ENCODE measurements at places on chromosomes 2 and 18.

- DNase-seq = no peak
Measured at GRCh38 chr18:39600894-39601293, 2035.3 kb upstream of the CELF4 start.

GRCh38 chr18:38413193-38413592, 847.6 kb upstream of the CELF4 start:
- DNase-seq = no peak

GRCh38 chr2:20164061-20164733, 60.7 kb downstream of the SDC1 start:
- no peak for DNase-seq

- no peak for DNase-seq
Measured at GRCh38 chr2:55595536-55595935, 21.9 kb downstream of the PPP4R3B start.

- DNase-seq = no peak
Measured at GRCh38 chr2:121613774-121614173, 35.5 kb downstream of the CLASP1 start.

GRCh38 chr2:101546376-101547058, 71.6 kb upstream of the RFX8 start:
- DNase-seq = no peak

DNA sequence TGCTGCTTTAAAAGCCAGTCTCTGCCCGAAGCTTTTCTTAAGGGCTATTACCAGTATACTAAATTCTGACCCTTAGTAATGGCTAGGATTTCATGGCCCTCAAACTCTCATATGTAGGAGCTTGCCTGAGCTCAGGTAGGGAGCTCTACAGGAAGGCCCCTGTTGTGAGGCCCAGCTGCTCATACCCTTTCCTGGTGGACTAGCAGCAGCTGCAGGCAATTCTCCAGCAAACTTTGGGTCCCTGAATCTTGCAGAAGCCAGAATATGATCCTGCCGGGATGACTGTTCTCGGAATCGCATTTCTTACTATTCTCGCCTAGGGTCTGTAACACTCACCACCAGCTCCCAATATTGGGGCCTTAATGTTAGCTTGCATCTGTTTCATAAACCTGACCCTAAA, 106.4 kb upstream of the SERTAD2 start:
- DNase-seq = no peak

DNA sequence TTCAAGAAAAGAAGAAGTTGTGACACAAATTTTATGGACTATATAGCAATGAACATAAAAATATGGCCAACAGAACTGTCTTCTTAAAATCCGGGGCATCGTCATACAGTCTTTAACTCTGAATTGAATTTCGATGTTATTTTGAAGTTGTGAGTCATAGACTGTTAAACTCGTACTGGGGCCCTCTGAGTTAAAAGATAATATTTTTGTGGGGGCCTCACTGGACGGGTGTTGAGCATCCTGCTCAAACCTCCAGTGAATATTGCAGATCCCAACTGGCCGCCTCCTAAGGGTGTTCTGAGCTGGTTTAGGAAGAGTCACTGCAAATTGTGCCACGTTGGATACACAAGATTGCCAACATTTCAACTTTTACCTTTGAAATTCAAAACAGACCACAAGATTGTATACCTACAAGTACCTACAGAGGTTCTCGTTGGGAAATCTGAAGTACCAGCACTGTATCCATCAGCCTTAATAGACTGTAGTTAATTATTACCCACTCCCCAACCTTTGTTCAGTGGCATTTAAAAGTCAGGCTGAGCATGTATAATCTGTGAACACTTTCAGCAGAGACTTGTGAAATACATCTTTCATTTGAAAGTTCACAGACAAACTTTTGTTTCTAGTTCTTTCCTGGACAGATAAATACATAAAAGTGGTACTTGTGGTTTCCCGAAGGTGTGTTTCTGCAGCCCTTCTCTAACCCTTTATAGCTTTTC, 27.8 kb downstream of the KLHL23 start:
- no peak for DNase-seq

DNA sequence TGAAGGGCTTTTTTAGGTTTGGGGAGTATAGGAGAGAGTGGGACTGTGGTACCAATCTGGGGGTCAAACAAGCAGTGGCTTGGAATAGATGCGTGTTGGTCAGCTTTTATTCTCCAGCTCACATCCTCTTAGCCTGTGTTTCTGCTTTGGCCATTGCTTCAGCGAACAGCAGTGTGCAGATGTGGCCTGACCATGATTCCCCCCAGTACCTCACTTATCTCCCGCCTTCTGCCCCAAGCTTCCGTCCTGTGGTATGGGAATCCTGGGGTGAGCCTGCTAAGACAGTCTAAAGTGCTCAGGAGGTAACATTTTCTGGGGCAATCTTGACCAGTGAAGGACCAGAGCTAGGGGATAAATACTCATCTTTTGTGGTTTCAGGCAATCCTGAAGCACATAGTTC, 84.9 kb upstream of the TNP1 start:
- DNase-seq = no peak

- DNase-seq = no peak
Measured at GRCh38 chr2:84319581-84319980, 139.5 kb downstream of the SUCLG1 start.

DNA sequence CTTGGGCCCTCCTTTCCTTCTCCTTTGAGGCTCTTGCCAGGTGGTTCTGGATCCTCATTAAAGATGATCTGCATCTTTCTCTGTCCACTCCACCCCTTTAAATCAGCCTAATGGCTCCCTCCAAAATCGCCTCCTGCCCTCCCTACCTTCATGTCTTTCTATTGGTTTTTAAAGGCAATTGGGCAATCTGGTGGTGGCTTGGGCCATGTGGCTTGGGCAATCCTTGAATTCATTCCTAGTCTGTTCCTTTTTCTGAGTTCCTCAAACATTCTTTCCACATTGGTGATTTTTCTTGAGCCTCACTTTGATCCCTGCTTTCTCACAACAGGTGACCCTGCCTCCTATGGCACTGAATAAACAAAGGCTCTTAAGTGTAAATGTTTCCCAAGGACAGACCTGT, 266.2 kb upstream of the REV1 start:
- no peak for DNase-seq

DNA sequence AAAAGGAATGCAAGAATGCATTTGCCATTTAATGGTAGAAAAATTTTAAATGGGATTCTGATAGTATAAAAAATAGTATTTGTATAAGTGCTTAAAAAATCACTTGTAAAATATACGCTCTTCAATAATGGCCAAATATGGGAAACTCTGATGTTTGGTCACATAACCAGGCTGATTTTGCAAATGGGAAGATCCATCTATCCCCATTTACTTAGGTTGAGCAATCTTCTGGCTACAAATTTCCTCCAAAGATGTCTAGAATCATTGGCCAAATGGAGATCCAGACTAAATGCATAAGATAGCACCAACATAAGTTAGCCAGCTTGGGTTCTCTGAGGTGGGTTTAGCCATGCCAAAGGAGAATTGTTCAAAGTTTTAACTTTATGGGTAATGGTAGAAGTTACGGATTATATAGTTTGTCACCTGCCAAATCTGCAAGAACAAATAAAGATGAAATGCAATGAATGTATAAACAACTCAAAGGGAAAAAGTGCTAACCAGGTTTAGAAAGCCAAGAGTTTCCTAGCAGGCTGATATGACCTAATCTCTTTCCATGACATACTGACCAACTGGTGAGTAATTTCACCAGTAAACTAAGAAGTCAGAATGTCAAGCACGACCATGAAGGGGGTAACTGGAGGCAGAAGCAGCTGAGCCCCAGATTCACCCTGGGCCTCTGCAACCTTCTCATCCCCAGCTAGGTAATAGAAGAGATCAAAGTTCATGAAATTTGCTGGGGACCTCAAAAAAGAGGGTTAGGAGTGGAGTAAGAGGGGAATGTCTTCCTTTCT, 10.0 kb downstream of the RHOB start:
- DNase-seq = no peak
